ENCODE measurements at places on chromosomes 16 and 17.
A peak's percentile ranks its signal among the peaks of the same experiment; 100 is the strongest.

DNA sequence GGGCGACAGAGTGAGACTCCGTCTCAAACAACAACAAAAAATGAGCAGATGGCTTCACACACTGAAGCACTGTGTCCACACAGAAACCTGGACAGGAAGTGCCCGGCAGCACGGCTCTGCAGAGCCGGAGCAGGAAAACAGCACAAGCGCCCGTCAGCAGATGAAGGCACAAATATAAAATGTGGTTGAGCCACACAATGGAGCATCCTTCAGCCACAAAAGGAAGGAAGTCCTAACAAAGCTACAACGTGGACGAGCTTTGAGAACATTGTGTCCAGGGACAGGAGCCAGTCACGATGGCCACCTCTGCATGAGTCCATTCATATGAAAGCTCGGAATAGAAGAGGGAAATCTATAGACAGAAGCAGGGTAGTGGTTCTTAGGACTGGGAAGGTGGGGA, 15.7 kb downstream of the RHBDF2 start:
- DNase-seq, result no peak

GRCh38 chr17:4808378-4808767, 1.4 kb downstream of the PLD2 start:
- DNase-seq, result no peak

DNA sequence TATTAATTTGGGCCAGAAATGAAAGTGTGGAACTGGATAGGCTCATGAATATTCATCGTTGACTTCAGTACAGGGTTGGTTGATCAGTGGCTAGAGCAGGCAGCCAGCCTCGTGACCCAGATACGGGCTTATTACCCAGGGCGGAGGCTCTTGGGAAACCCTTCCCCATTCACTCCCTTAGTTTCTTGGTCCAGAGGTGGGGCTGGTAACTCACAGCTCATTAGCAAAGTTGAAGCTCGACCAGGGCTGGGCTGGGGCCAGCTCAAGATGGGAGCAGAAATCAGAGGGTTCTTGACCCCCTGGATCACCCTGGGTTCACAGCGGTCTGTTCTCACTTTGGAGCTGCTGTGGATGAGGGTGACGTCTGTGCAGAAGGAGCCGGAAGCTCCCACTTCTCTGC, 44.6 kb upstream of the GSE1 start:
- no peak for DNase-seq

GRCh38 chr17:60103957-60104356, 25.2 kb upstream of the HEATR6 start:
- no peak for DNase-seq

GRCh38 chr16:89320782-89321501, 103.4 kb downstream of the ZNF778 start:
- peak; percentile 55 for DNase-seq

DNA sequence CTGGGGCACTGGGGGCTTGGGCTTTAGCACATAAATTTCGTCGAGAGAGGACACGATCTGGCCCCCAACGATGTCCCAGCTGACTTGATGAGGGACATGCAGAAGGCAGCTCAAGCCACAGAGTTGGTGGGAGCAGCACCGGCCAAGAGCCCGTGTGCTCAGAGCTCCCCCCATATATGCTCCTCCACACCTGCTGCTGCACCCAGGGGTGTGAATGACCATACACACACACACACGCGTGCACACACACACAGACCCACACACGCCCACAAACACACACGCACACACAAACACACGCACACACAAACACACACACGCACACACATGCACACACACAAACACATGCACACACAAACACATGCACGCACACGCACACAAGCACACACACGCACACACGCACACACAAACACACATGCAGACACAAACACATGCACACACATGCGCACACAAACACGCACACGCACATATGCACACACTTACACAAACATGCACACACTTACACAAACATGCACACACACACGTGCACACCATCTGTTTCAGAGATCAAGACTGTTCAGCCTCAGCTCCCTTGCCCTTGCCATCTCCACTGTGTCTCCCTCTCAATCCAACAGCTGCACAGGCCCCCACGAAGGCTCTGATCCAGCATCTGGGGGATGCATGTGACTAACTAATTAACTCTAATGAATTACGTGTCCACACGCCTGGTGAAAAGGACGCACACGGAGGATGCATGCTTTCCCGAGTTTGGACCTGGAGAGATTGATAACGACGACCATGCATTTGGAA, 85.6 kb upstream of the TNRC6C start:
- DNase-seq, result no peak

- no peak for DNase-seq
Observed at GRCh38 chr17:71068408-71068750, 899.0 kb downstream of the KCNJ2 start.

DNA sequence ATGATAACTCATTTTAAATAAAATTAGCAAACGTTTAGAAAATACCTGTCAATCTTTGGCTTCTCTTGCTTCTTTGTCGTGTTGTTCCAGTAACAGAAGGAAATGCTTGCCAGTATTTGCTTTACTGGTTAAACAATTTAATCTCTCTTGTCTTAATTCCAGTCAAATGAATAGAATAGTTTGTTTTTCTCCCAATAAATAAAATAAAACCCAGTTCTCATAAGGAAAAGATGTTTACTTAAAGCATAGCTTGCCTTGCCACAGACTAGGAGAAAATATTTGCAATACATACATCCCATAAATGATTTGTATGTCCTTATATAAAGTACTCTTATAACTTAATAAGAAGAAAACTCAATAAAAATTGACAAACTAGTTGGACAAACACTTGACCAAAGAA, 43.9 kb upstream of the TEKT3 start:
- DNase-seq, result no peak

Measured in activated CD8-positive, alpha-beta memory T cell treated with anti-CD3 and anti-CD28 coated beads, Interleukin-2, amount 10 ng/mL, durations not matched to agents 7 days and 5 days (primary cell).